Activated CD8-positive, alpha-beta memory T cell treated with anti-CD3 and anti-CD28 coated beads, Interleukin-2, amount 50 U/mL, for 4 hours (primary cell): ENCODE measurements at places on chromosomes 3 and 15.

DNA sequence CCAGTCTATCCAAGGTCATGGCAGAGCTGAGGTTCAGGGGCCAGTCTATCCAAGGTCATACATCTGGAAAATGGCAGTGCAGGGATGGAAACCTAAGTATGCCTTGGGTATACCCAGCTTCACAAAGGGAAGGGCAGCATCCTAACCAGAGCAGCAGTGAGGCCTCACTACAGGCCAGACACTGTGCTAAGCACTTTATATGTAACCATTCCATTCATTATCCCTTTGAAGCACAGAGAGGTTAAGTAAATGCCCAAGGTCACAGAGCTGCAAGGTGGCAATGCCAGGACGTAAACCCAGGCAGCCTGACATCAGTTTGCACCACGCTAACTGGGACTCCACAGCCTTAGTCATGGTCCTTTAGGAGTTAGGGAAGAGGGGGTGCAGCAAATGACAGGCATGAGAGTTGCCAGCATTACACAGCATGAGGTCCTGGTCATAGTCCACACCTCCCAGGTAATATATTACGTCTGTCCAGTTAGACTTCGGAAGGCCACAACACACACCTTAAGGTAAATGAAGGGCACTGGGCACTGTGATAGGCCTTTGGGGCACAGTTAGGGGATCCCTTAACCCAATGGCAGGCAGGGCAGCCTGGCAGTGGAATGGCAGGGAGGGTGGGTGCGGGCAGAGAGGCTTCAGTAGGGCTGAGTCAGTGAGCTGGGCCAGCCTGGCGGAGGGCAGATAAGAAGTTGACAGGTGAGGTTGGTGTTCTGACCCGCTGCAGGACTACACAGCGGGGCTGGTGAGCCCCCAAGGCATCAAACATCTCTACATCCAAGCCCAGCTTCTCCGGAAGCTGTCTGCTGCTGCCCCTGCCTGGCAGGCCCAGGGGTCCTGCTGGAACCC is 21.1 kb upstream of the CORO2B start:
- no peak for DNase-seq

DNA sequence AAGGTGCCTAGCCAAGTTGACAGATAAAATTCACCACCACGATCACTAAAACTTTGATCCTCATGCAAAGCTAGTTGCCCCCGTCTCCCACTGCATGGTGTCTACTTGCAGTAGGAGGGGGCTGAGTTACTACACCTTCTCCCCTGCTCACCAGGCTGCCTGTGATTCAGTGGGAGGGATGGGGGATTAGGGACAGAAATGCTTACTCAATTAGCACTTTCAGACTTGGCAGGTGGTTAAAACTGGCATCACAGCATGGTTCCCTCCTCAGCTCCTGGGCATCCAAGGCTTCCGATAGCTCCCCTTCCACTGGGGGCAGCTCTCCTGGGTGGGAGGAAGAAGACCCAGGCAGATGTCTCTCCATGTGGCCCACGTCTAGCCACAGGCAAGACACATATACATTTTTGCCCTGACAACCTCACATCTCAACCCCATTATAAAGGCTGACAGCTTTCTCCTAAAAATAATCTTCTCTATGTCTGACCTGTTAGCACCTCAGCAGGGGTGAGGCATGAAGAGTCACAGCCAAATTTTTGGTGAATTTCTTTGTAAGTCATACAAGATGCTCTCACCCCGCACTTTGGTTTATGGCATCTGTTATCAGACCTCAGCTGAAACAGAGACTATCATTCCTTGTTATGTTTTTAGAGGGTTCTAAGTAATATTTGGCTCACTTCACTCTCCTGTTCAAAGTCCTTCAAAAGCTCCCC is 369.0 kb downstream of the SV2B start:
- no peak for DNase-seq

DNA sequence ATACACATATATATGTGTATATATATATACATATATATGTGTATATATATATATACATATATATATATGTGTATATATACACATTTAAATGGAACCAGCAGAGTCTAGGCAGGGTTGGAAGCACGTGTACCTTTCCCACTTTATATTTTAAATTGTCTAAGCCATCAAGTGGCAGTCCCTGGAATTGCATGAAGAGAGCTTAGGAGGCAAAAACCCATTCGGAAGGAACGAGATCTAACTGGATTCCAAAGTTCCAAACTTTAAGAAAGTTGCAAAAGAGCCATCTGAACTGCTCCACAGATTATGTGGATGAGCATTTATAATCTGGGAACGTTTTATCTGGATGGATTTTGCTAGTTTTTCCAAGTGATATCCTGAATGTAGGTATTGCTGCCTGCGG is 186.5 kb downstream of the FOXP1 start:
- DNase-seq: no peak

- DNase-seq: no peak
Measured at GRCh38 chr15:28021281-28022039, 77.7 kb downstream of the OCA2 start.

- DNase-seq: no peak
Measured at GRCh38 chr3:170555329-170555728, 30.5 kb downstream of the SLC7A14 start.

- DNase-seq: no peak
Measured at GRCh38 chr15:40956541-40956982, 3.3 kb downstream of the CHAC1 start.

- DNase-seq: no peak
Measured at GRCh38 chr3:194874783-194875182, 189.1 kb downstream of the FAM43A start.

DNA sequence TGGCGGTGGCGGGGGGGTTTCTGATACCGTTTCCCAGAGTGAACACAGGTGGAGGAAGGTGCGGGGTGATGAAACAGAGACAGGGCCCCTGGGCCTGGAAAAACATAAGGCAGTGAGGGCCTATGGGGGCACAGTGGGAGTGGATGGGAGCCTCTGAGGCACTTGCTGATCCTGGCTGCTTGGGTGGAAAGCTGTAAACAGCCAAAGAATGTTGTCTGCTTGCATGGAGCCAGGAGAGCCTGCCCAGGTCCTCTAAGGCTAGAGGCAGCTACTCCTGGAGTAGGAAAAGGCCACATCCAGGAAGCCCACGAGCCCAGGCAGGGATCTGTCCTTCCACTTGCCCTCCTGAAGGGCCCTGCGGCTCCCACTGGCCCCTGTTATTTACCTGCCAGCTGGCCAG is 2.9 kb upstream of the SEMA3B start:
- no peak for DNase-seq

DNA sequence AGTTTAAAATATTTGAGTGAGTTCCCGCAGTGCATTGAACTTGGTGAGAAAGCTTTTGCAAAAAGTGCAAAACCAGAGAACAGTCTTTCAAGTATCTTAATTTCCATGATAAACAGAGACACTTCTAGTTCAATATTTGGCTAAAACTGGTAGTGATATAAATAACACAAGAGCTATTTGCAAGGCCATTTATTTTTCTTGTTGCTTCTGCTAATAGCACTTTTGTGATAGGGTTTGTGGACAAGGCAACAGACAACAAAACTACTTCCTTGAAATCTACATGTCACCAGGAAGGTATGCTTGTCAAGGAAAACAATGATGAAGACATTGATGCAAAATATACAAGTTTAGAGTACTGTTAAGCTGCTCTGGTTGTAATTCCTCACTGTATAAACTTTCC is 1225.1 kb downstream of the OTOL1 start:
- no peak for DNase-seq

- DNase-seq: no peak
Measured at GRCh38 chr3:99967796-99968195, 146.5 kb downstream of the FILIP1L start.

DNA sequence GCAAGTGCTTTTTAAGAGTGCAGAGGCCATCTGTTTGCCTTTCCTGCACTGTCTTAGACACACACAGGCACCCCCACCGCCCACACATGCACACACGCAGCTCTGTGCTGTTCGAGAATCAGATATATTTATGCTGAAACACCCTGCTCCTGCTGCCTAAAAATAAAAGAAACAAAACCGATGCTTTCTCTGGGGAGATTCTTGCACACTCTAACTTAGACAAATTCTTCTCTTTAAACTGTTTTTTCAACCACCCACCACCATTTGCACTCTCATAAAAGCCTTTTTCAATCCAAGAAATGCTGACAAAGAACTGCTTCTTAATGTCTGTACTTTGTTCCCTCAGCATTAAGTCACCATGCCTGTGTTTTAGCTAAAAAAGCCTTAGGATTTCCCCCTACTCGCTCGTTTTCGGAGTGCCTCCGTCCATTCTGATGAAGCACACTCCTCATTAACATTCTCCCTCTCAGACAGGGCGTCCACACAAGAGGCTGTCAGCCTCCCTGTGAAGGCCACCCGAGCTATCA is 26.2 kb downstream of the SLC12A8 start:
- DNase-seq: peak; percentile 36

- DNase-seq: no peak
Measured at GRCh38 chr3:50136714-50137405, 18.3 kb upstream of the SEMA3F start.

GRCh38 chr3:138317687-138318086 is 12.0 kb downstream of the NME9 start:
- DNase-seq: no peak

- no peak for DNase-seq
Measured at GRCh38 chr3:167691366-167691765, 37.6 kb upstream of the WDR49 start.

DNA sequence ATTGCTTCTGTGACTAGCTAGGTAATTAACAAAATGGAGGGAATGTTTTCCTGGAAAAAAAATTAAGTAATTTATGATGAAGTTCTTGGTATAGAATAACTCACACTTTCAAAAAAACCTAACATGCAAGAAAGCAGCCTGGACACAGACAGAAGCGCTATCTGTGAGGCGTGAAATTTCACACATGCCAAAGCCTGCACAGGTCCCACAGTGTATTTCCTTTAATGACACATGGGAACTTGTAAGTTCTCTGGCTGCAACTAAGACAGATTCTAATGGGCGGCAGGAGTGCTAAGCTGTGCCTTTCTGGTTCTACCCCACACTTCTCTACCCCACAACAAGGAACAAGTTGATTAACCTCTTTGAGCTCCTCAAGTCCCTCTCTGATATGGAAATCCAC is 84.9 kb upstream of the NEO1 start:
- DNase-seq: no peak

DNA sequence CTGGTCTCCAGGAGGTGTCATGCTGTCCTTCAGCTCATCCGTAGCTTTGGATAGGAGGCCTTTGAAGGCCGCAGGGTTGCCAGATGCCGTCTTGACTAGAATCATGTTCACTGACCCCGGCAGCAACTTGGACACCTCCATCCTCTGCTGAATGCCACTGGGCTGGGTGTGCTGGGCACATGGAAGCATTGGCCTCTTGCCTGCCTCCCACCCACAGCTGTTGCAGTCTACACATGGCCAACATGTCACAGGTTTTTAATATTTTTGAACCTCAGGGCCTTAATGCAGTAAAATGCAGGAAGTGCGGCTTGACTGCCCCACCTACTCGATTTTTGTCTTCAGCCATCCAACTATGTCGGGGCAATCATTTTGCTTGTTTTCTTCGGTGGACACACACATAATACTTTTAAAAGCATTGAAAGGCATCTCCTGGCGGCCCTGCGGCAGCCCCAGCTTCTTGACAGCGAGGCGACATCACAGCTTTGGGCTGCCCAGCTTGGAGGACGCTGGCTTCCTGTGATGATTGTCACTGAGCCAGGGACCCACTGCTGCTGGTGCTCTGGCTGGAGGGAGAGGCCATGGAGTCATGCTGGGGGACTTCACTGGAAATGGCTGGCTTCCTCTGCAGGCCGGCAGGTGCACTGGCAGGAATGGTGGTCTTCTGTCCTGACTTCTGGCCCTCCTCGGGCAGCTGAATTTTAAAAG is 31.6 kb upstream of the ACAD9 start:
- no peak for DNase-seq

GRCh38 chr15:48617619-48618018 is 27.9 kb downstream of the FBN1 start:
- DNase-seq: no peak

DNA sequence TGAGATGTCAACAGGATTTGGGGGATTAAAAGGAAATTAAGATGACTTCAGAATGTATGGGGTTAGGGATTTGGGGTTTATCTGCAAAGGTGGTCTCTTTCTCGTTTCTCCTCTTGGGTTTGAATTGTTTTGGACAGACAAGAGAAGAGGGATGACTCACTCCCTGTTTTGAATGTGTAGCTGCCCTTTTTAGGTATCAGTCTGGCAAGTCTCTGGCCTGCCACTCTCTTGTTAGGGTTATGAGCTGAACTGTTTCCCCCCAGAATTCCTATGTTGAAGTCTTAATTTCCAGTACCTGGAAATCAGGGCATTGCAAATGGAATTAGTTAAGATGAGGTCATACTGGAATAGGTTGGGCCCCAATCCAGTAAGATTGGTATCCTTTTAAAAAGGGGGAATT is 291.7 kb downstream of the MEX3B start:
- DNase-seq: no peak

DNA sequence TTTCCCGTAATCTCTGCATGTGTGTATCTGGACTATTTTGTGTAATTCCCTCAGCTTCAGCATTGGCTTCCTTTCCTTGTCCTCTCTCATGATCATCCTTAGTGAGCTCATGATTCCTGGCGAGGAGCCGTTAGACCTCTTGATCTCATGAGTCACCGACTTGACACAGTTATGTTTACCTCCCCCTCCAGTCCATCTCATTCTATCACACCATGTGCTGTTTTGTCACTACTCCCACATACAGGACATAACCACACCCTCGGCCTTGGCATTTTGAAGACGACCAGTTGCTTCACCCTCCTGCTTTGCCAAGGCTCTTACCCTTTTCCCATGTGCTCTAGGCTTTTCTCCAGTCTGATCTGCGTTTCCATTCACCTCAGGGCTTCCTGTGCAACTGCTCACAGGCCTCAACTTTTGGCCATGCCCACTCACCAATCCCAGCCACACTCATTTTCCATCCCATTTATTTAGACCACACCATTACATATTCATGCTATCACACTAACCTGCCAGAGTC is 41.5 kb downstream of the CP start:
- DNase-seq: no peak

- no peak for DNase-seq
Measured at GRCh38 chr15:100951965-100952364, 32.8 kb downstream of the LRRK1 start.

DNA sequence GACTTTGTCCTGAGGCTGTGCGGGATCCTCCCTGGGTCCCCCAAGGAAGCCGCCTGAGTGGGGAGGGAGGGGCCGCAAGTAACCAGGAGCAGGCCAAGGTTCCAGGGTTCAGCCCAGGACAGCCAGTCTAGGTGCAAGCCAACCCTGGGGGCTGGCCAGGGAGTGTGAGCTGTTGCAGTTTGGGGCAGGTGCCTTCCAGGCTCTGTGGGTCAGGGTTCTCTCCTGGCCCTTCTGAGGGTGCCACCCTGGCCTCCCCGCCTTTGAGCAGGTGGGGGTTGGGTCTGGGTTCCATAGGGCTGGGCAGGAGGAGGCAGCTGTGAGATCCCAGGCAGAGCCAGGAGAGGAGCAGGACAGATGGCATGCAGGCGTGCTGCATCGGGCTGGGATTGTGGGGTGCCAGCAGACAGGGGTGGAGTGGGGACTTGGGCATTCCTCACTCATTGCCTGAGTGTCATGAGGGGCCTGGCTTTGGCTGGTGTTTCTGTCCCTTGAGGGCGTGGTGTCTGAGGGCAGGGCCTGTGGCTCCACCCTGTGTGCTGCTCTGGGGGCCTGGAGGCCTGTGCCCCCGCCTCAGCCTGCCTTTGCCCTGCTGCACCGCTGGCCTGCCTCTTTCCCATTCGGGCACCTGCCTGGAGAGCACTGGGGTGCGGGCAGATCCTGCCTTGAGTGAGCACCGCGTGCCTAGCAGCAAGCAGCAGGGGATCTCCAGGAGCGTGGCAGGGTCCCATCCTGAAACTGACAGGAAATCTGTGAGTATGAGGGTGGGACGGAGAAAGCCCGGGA is 18.4 kb downstream of the KLF13 start:
- DNase-seq: no peak
